ENCODE measurements at places on chromosomes 1 and 21. TPM values are rescaled to one million over a fixed set of nuclear protein-coding genes. Genes with fewer than 3 reads are reported as not detected.

GRCh38 chr1:90443354-90443753 lies 273.7 kb downstream of the BARHL2 start:
- H3K27me3 ChIP-seq, result no peaks in the 10 kb centered on the region
- H3K27ac ChIP-seq, result no peak overlapping the region
- H3K4me3 ChIP-seq, result no peak overlapping the region
- H3K36me3 ChIP-seq, result no peaks in the 10 kb centered on the region
- H3K4me1 ChIP-seq, result no peaks in the 10 kb centered on the region
- DNase-seq, result no peak

GRCh38 chr1:165686971-165687433 lies 11.4 kb downstream of the ALDH9A1 start:
- no peak overlapping the region for H3K27ac ChIP-seq
- no peak for DNase-seq
- H3K4me3 ChIP-seq, result no peak overlapping the region
- H3K36me3 ChIP-seq, result peaks cover 10% of the 10 kb centered on the region
- no peaks in the 10 kb centered on the region for H3K27me3 ChIP-seq

GRCh38 chr1:108695535-108695934 lies 3.4 kb downstream of the PRPF38B start:
- no peak for DNase-seq
- no peaks in the 10 kb centered on the region for H3K27me3 ChIP-seq
- H3K4me1 ChIP-seq, result peaks cover 35% of the 10 kb centered on the region
- no peak overlapping the region for H3K27ac ChIP-seq

DNA sequence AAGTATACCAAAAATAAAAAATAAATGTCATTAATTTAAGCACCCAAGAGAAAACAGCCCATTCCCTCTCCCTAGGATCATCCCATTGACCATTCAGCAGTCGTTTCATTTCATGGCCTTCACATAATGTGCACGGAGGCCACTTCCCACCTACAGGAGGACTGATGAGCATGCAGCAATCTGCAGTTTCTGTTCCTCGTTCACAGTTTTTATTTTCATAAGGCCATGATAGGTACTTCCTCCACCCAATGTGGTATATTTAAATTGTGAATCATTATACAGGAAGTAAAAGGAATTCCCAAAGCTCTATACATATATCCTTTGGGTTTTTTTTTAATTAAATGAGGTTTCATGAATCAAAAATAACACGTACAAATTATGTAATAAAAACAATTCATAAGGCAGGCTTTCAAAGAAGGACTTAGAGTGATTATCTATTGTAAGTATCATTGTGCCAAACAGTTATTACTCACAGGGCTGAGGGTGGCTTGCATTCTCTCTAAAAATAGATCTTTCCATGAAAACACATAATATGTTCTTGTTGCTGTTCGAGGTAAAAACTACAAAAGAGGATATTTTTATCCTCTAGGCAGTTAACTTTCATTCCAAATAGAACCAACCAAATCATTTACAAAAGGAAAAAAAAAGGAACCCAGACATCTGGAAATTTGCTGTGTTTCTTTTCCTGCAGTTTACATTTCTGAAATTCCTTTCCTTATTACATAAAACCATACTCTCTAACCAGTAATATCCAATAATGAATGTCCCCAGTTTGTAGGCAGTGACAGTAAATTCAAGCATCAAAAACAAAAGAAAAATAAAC lies 27.5 kb upstream of the SLC44A3 start:
- no peak overlapping the region for H3K4me3 ChIP-seq
- peaks cover 35% of the 10 kb centered on the region for H3K4me1 ChIP-seq
- no peak for DNase-seq
- H3K27me3 ChIP-seq, result no peaks in the 10 kb centered on the region

DNA sequence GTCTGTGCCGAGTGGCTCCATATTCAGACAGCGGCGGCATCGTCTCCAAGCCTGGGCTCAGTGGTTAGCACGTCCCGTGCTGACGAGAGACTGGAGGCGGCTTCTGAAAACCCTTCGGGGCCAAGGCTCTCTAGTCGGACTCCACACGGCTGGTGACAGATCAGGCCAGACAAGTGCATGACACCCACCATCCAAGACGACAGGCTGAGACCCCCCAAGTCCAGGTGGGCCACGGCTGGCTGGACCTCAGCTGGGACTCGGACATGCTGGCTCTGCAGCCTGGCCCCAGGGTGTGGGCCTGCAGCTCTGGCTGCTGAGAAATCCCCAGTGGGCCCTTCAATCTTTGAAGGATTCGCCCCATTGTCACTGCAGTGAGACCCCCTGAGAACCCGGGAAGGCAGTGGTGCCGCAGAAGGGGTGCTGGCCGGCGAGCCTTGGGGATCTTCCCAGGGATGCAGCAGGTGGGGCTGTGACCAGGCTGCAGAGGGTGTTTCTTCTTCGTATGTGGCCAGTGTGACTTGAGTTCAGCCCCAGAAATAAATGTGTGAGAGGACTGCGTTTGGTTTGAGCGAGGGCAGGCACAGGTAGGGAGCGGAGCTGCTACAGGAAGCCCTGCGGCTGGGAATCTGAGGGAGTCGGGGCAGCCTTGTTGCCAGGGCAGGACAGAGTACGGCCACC lies 15.9 kb upstream of the SLC19A1 start:
- no peak overlapping the region for H3K4me3 ChIP-seq
- DNase-seq, result peak; percentile 18
- H3K27me3 ChIP-seq, result no peaks in the 10 kb centered on the region
- H3K36me3 ChIP-seq, result no peaks in the 10 kb centered on the region
- H3K27ac ChIP-seq, result no peak overlapping the region

GRCh38 chr1:2349806-2350205 lies 41.5 kb downstream of the MORN1 start:
- H3K4me3 ChIP-seq, result no peak overlapping the region
- H3K4me1 ChIP-seq, result peaks cover 10% of the 10 kb centered on the region
- H3K27me3 ChIP-seq, result no peaks in the 10 kb centered on the region
- no peaks in the 10 kb centered on the region for H3K36me3 ChIP-seq

DNA sequence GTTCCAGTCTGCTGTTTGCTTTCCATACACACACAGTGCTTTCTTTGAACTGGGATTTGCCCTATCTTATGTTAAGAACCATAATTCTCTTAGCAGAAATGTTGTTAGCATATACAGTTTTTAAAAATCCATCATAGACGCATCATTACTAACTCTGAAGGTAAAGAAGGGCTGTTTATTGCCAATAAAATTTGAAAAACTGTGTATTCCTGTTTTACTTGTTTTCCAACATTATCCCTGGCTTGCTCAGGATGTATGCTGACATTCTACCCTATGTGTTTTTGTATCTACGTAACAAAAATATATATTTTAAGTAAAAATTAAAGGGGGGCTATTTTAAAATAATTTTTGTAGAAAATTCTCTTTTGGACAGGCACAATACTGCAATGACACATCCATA lies 857.2 kb downstream of the BRINP3 start:
- no peak overlapping the region for H3K4me3 ChIP-seq
- no peaks in the 10 kb centered on the region for H3K27me3 ChIP-seq
- H3K4me1 ChIP-seq, result no peaks in the 10 kb centered on the region
- DNase-seq, result no peak

- H3K27ac ChIP-seq, result no peak overlapping the region
- no peaks in the 10 kb centered on the region for H3K27me3 ChIP-seq
- H3K36me3 ChIP-seq, result no peaks in the 10 kb centered on the region
- H3K4me1 ChIP-seq, result peaks cover 21% of the 10 kb centered on the region
Observed at GRCh38 chr1:192573499-192573898, 2.1 kb upstream of the RGS1 start.

DNA sequence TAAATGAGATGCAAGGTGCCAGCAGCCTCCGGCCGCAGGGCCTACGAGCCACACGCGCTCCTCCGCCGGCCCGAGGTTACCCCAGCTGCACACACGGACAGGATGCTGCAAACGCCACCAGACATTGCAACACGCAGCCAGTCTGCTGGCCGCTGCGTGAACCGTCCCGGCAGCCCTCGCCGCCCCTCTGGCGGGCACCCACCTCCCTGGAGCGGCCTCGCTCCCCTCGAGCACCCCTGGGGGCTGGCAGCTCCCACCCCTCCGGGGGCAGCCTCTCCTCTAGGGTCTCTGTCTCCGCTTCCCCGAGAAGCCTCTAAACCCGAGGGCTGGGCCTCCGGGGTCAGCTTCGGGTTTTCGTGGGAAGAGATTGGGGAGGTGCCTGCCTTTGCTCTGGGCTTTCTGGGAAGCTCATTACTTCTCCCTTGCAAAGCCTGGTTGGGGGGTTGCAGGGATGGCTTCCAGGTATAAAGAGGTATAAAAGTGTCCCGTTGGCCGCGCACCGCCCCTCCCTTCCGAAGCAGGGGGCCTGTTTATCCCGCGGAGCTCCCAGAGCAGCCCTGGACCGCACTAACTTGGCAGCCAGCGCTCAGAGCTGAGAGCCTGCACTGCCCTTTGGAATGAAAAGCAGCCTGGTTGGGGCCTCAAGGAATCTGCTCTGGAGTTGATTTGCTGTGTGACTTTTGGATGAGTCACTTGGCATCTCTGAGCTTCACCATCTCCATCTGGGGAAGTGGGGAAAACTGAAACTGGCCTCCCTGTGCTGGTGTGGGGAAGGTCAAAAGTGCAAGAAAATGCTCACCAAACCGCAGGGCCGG lies 21.8 kb downstream of the DHRS3 start:
- peak overlapping the region; percentile 74 for H3K27ac ChIP-seq
- H3K36me3 ChIP-seq, result peaks cover 5% of the 10 kb centered on the region
- DNase-seq, result peak; percentile 95
- H3K4me1 ChIP-seq, result peaks cover 100% of the 10 kb centered on the region

- H3K36me3 ChIP-seq, result peaks cover 22% of the 10 kb centered on the region
- peak overlapping the region; percentile 85 for H3K27ac ChIP-seq
- H3K4me1 ChIP-seq, result peaks cover 59% of the 10 kb centered on the region
- DNase-seq, result no peak
- no peaks in the 10 kb centered on the region for H3K27me3 ChIP-seq
Observed at GRCh38 chr1:227729144-227729880, 5.8 kb downstream of the JMJD4 start.

DNA sequence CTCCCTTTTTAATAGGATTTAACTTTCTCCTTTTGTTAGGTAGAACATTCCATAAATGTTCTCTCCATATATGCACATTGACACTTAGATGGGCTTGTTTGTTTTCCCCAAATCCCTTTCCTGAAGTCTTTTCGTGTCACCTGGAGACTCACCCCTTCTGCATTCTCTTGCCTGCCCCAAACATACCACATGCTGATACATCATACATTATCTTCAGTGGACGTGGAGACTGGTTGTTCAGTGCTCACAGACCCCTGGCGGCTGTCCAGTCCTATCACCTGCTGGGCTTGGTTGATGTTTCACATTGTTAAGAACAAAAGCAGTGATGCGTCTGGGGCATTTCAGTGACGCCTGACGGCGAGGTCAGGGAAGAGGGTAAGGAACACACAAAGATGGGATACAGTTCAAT lies 22.2 kb downstream of the FMOD start:
- peak; percentile 79 for DNase-seq
- peak overlapping the region; percentile 98 for H3K27ac ChIP-seq
- no peaks in the 10 kb centered on the region for H3K36me3 ChIP-seq
- H3K4me1 ChIP-seq, result peaks cover 35% of the 10 kb centered on the region

GRCh38 chr1:68103011-68103545 lies 52.7 kb upstream of the DIRAS3 start:
- H3K4me3 ChIP-seq, result no peak overlapping the region
- H3K27me3 ChIP-seq, result no peaks in the 10 kb centered on the region

DNA sequence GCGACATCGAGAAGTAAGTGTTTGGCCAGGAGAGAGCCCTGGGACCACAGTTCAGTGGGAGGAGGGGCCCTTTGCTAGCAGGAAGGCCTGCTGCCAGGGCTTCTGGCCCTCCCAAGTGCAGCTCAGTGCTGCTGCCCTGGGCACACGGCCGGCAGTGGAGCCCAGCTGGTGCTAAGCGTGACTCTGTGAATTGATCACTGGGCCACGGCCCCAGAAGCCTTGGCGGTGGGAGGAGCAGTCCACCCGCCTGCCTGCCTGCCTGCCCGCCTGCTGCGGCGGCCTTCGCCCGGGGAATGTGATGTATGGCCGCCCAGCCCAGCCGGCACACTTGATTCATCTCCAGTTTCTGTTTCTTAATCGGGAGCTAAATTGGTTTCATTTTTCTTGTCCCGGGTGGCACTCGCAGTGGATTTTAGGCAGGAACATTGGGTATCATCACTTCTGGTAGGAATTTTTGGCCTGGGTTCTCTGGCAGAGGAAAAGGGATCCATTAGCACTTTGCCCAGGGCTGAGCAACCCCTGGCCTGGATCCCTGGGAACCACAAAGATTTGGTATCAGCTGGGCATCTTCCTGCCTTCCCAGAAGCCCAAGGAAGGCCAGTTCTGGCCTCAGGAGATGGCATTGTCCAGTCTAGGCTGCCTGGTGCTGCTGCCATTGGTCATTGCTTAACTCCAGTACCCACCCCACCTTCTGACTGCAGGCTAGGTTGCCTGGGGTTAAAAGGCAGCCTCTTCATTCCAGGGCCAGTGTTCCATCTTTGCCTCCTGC lies 28.6 kb downstream of the TMEM53 start:
- H3K4me3 ChIP-seq, result no peak overlapping the region
- peaks cover 11% of the 10 kb centered on the region for H3K4me1 ChIP-seq
- peak overlapping the region; percentile 72 for H3K27ac ChIP-seq
- no peaks in the 10 kb centered on the region for H3K27me3 ChIP-seq

DNA sequence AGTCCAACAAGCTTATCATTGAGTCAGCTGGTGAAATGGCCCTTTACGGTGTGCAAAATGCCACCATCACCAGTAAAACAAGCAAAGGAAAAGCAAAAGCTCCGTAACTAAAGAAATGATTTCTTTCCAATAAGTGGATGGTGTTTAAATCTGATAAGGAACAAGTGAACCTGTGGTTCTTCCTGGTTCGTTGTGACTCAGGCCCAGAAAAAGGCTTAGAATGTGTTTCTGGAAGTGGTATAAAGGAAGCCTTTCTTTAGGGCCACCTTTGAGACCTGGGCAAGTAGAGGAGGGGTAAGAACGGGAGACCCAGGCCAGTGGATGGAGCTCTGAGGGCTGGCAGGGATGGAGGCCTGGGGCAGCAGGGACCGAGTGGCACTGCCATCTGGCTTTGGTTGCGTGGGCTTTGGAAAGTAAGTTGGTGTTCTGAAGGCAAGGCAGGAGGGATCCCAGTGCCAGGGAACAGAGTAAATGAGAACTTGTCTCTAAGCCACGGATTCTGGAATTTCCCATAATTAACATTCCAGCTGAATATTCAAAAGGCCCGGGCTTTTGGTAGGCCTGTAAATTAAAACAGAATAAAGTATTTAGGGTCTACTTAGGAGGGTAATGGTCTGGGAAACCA lies 87.9 kb upstream of the LMO4 start:
- H3K4me3 ChIP-seq, result no peak overlapping the region
- no peaks in the 10 kb centered on the region for H3K4me1 ChIP-seq
- no peak for DNase-seq
- no peak overlapping the region for H3K27ac ChIP-seq

The TIE1 gene
- total RNA-seq, result not detected

The CLCNKB gene
- total RNA-seq, result not detected

The RPE65 gene
- total RNA-seq, result 1.7 TPM

The CD34 gene
- 9.4 TPM for total RNA-seq

The DENND2D gene
- 29.8 TPM for total RNA-seq

The GBP7 gene
- not detected for total RNA-seq

The ACTL8 gene
- not detected for total RNA-seq

The OLFM3 gene
- total RNA-seq, result not detected

The SHE gene
- 4.9 TPM for total RNA-seq

The F13B gene
- total RNA-seq, result 1.5 TPM

The FAM72D gene
- total RNA-seq, result not detected

The FCRL3 gene
- total RNA-seq, result not detected

The PTPN7 gene
- 16.3 TPM for total RNA-seq

The MEAF6 gene
- 68.7 TPM for total RNA-seq

The CFHR4 gene
- total RNA-seq, result not detected

Data from stomach (tissue), 19 donors.